ENCODE measurements at places on chromosomes 2 and 18. TPM values are rescaled to one million over a fixed set of nuclear protein-coding genes. Genes with fewer than 3 reads are reported as not detected.

The OBSL1 gene
- polyA plus RNA-seq: not detected

DNA sequence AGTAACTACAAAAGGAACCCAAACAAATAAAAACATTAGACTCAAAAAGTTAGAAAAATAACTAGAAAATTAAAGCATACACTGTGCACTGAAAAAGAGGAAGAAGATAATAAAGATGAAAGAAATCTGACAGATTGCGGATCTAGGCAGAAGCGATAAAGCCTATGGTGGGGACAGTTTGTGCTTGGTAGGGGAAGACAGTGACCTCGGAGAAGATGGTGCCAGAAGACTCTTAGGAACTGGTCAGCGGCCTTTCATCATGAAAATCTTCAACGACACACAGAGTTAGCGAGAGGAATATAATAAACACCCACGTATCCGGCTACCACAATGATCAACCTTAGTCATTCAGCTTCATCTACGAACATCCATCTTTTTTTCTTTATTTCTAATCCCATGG is 180.5 kb downstream of the HDAC4 start:
- DNase-seq: no peak

- DNase-seq: no peak
Observed at GRCh38 chr18:35122586-35123224, 81.5 kb downstream of the MAPRE2 start.

DNA sequence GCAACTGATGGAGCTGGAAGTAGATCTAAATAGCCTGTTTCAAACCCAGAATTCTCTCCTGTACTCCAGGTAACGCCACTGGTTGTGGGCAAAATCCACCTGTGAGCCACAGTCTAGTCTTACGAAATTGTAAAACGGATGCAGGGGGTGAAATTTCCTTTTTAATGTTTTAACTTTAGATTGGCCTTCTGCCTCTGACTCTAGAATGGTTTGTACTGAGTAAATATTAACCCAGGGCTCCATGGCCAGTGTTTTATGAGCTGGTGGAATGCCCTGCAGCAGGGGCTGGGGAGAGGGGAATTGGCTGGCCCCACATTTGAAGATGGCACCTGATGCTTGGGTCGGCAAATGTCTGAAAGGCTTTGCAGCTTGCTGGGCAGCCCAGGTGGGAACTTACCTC is 156.6 kb downstream of the MYCN start:
- no peak for DNase-seq

DNA sequence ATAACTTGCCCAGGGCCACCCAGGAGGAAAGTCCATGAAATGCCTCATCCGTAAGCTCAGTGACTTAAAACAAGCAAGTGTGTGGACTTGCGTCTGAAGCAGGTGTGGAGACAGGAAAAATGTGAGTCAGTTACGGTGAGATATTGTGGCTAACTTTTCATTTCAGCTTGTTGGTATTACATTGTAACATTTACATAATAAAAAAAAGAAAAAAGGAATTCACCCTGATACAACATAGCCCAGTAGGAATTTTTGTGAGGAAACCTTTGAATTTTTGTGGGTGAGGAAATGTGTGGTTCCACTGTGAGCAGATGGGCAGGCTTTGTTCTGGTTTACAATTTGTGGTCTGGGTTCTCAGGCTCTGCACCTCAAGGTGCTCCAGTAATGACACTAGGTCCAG is 33.7 kb upstream of the LYPD6B start:
- no peak for DNase-seq

All from CD8-positive, alpha-beta memory T cell (primary cell).